NCI-H226 (cell line): ENCODE measurements at places on chromosomes 1 and 21.

DNA sequence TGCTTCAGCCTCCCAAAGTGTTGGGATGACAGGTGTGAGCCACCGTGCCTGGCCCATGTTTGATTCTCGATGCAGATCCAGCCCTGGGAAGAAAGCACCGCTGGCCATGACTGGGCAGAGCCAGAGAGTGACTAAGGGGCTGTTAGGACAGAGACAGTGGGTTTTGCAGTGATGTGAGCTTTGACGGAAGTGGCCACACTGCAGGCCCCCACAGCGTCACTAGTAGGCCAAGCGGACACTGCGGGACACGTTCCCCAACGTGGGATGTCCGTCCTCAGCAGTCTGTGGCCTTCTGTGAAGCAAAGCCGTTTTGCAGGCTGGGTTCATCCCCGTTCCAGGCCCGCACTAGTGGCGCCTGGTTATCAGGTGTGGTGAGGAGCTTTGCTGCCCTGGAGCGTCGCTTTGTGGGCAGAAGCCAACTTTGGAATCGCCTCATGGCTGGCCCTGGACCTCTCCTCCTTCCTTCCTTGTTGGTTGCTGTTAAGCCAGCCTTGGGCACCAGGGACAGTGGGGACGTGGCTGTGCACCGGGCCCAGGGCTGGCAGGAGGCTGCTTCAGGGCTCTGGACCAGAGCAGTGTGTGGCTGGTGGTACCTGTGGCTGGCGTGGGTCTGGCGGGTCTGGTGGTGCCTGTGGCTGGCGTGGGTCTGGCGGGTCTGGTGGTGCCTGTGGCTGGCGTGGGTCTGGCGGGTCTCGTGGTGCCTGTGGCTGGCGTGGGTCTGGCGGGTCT, 41.2 kb downstream of the SKI start:
- DNase-seq, result no peak

DNA sequence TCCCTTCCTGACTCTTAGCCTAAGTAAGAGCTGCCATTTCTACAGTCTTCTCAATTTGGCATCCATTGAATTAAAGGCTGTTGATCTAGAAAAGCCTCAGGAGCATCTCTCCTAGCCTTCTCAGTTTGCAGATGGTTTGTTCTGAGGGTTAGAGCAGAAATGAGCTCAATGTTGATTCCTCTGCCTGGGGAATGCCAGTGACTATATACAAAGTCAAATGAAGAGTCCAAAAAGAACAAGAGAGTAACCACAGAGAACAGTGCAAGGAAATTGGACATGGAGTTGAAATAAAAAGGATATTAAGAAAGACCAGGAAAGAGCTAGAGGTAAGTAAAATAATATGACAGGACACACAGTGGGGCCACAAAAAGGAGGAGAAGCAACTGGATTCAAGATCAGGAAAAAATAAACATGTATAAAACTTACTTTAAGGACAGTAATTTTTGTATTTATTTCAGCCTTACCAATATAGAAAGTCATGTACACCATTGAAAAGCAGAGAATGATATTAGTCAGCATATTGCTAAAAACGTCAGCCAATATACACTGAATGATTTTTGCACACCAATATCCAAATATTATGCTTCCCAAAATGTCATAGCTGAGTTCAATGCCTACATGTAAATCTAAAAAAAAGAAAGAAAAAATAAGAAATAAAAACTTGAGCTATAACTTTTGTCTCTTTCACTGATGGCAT, 21.3 kb downstream of the SLC9C2 start:
- DNase-seq, result no peak

DNA sequence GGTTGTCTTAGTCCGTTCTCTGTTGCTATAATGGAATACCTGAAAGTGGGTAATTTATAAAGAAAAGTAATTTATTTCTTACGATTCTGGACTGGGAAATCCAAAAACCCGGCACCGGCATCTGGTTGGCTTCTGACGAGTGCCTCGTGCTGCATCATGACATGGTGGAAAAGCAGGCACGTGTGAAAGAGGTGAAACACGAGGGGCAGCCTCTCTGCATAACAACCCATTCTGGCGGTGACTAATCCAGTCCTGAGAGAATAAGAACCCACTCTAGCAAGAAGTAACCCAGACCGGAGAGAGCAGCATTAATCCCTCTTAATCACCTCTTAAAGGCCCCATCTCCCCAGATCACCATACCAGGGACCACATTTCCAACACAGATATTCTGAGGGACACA, 2.7 kb upstream of the EDEM3 start:
- DNase-seq, result no peak

DNA sequence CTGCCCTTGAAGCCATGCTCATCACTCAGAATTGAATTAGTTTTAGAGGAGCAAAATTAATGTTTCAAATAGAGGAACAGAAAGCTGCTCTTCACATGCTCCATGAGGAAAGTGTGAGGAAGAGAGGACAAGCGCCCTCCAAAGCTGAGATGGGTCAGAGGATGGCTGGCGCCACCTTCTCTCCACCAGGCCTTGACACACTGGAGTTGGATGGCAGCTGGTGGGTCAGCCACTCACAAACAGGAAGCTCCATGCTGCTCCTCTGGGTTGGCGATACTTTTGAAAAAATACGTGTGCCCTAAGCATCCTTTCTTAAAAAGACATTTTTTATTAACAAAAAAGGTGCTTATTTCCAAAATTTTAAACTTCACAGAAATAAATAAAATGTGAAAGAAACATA, 3.1 kb upstream of the CD2 start:
- DNase-seq, result no peak

- peak; percentile 91 for DNase-seq
Measured at GRCh38 chr1:231139659-231140654, 21.9 kb upstream of the TRIM67 start.

DNA sequence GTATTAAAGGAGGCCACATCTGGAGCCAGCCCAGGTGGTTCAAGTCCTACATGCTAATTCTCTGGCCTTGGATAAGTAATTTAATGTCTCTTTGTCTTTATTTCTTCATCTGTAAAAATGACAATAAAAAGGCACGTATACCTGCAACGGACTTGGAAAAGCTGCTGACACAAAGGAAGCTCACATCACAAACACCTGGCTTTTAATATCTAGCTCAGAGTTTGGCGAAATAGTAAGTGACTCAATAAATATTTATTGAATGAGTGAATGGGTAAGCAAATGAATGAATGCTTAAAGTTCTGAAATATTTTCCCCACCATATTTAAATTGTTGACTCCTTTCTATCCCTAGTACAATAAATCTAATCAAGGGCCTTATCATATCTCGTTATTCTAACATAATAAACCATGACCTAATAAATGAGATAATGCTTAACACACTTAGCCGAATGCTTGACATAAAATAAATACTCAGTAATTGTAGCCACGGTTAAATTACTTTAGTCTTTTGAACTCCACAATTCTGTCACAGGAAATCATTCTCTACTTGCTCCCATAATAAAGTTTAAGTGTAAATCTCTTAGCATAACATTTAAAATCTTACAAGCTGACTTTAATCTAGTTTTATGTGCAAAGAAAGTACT, 74.7 kb upstream of the PALMD start:
- no peak for DNase-seq

DNA sequence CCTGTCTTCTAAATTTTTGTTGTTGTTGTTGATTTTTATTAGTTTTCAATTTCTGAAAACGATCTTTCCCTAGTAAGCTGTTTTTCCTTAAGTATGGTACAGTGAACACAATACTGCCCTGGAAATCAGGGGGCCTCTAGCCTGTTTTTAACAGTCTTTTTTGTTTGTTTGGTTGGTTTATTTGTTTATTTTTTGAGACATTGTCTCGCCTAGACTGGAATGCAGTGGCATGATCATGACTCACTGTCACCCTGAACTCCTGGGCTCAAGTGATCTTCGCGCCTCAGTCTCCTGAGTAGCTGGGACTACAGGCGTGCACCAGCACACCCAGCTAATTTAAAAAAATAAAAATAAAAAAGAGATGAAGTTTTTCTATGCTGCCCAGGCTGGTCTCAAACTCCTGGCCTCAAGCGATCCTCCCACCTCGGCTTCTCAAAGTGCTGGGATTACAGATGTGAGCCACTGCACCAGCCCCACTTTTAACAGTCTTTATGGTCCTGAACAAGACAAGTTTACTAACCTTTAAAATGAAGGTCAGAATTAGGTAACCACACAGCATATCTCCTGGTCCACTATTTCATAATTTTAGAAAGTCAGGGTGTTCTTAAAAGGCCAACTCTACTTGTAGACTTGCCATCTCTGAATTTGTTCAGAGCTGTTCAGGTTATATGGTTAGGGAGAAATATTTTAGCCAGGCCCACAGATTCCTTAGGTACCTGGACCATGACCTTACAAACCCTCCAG, 35.4 kb downstream of the TBCE start:
- DNase-seq, result no peak

DNA sequence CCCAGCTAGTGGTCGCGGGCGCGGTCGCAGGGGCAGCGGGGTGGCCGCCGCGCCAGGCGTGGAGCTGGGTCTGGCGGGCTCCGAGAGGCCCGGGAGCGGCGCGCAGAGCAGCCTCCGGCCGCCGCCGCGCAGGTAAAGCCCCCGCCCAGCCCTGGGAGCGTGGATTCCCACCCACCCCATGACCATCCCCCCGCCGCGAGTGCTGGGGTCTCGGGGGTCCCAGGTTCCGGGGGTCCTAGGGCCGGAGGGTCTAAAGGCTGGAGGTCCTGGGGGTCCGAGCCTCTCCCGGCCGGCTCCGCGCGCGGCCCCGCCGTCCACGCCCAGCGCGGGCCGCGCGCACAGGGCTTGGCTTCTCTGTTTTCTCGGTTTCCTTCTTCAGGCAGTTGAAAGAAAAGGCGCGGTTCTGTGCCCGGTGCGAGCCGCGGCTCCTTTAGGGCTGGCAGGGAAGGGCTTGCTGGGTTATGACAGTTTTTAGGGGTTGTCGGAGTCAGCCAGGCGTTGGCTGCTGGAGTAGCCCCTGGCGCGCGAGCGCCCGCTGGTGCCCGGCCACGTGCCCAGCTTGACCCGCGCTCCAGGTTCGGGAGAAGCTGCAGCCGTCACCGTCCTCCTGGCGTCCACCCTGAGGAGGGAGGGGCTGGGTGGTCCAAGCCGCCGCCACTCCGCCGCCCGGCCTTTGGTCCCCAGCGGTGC, 359 bp downstream of the LRRC3 start:
- peak; percentile 43 for DNase-seq

- no peak for DNase-seq
Measured at GRCh38 chr21:41933313-41934079, 20.3 kb downstream of the C2CD2 start.

DNA sequence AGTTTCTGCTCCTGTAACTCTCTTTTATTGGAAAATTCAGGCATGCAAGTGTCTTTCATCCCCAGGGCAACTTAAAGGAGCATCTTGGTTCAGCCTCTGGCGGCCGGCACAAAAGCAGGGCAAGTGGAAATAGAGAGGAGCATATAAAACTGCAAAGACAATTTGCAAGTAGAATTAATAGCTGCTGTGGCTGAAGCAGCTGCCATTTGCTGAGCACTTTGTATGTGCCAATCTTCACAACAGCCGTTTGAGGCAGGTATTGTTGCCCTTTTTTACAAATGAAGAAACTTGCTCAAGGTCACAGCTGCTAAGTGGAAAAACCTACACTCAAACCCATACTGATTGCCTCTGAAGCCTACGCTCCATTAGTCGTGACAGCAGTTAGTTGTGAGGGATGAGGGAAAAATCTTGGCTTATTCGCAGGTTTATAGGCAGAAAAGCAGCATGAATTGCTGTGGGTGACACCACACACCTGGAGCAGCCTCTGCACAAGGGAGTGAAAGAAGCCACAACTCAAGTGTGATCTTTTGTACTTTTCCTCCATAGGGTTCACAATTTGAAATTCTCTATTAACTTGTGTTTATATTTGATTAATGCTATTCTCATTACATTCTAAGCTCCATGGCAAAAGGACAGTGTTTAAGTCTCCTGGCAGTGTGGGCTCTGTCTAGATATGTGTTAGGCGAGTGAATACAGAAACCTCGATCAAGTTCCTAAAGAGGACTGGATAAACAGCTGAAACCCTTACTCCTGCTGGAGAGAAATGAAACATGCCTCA, 99.0 kb upstream of the BEND5 start:
- DNase-seq, result no peak

GRCh38 chr1:52424813-52425212, 20.4 kb downstream of the PRPF38A start:
- DNase-seq, result no peak

DNA sequence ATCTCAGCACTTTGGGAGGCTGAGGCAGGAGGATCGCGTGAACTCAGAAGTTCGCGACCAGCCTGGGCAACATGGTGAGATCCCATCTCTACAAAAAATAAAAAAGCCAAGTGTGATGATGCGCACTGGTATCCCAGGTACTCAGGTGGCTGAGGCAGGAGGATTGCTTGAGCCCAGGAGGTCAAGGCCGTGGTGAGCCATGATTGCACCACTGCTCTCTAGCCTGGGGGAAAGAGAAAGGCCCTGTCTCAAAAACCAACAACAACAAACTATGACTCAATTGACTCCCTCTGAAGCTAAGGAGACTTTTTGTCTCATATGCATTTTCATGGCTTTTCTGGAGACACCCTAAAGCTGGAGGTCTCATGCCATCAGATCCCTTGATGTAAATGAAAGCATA, 118.8 kb downstream of the CCDC185 start:
- DNase-seq, result no peak
